ENCODE measurements at places on chromosomes 4 and X.

- no peak for DNase-seq
Observed at GRCh38 chr4:26685250-26685649, 101.4 kb downstream of the TBC1D19 start.

GRCh38 chr4:168731006-168731636, 234.3 kb downstream of the PALLD start:
- DNase-seq, result peak; percentile 59

- DNase-seq, result no peak
Observed at GRCh38 chr4:8919651-8920288, 48.1 kb upstream of the HMX1 start.

DNA sequence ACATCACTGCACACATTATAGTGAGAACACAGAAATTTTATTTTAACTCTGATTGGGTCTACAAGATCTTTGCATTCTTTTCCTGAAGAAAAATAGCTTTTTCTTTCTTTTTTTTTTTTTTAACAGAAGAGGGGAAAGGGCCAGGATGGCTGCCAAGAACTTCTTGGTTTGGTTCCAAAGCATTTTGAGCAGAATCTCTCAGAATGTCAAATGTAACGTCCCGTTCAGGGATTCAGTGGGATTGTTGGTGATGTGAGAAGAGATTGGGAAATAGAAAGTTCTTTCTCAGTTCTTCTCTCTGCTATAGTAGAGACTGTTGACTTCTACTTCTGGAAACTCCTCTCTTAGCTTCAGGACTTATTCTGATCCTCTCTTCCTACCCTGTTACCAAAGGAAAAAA, 70.9 kb upstream of the CBR4 start:
- peak; percentile 75 for DNase-seq

GRCh38 chr4:175560604-175561003, 251.5 kb downstream of the GPM6A start:
- DNase-seq, result peak; percentile 38

DNA sequence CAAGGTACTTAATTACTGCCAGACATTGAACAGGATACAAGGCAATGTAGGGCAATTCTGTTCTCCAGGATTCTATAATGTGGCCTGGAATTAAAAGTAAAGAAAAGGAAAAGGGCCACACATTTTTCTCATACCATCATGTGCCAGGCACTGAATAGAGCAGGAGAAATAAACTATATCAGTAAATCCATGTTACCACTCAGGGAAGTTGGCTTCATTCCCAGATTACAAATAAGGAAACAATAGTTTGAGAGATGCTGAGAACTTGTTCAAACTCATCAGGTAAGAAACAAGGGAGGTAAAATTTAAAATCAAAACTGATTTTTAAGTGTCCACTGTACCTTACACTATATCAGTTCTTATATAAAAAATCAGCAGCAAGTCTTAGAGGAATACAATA, 645.0 kb upstream of the ATOH1 start:
- DNase-seq, result no peak

- DNase-seq, result no peak
Observed at GRCh38 chrX:112120721-112121120, 38.1 kb upstream of the TRPC5 start.

DNA sequence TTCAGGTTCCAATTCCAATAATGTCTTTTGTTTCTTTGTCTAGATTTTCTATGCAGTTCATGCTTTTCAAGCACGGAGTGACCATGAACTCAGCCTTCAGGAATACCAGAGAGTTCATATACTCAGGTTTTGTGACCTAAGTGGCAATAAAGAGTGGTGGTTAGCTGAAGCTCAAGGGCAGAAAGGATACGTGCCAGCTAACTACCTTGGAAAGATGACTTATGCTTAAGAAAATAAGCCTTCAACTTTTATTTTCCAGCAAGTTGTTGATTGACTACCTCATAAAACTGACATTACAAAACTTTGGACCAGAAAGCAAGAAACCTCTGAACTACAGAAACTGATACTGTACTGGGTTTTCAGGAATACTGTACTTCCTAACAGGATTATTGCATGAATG, 30.8 kb downstream of the INTS12 start:
- no peak for DNase-seq

DNA sequence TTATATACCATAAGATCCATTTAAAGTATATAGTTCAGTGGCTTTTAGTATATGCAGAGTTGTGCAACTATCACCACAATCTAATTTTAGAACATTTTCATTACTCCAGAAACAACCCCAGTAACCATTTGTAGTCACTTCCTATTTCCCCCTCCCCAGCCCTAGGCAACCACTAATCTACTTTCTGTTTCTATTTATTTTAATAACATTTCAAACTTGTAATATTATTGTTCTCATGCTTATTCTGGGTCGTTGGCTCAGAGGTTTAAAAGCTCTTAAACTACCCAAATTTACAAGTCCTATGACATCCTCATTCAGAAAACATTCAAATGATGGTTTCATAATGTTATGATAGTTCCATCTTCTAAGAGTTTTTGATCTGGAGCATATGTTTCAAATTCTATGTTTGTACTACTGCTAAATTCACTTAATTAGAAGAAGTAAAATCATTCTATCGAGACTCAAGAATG, 18.4 kb downstream of the XIAP start:
- DNase-seq, result peak; percentile 23

GRCh38 chrX:30824275-30824674, 64.8 kb downstream of the TAB3 start:
- no peak for DNase-seq

DNA sequence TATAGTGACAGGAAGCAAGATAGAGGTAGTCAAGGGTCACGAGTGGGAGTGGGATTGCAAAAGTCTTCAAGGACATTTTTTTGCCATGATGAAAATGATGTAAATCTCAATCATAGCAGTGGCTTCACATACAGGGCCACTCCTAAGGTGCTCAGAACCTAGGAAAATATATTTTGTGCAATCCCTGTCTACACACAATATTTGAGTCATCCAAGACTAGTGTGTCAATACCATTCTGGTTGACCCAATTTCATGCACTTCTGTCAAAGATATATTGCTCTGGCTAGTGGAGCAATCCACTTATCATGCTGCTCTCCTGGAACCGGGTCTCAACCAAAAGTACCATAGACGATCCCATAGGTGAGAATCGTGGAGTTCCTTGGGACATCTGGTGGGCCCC, 24.2 kb upstream of the XPNPEP2 start:
- DNase-seq, result no peak

- DNase-seq, result no peak
Observed at GRCh38 chr4:142366769-142367181, 479.3 kb downstream of the INPP4B start.

GRCh38 chr4:55757356-55757952, 62.1 kb upstream of the EXOC1L start:
- no peak for DNase-seq

DNA sequence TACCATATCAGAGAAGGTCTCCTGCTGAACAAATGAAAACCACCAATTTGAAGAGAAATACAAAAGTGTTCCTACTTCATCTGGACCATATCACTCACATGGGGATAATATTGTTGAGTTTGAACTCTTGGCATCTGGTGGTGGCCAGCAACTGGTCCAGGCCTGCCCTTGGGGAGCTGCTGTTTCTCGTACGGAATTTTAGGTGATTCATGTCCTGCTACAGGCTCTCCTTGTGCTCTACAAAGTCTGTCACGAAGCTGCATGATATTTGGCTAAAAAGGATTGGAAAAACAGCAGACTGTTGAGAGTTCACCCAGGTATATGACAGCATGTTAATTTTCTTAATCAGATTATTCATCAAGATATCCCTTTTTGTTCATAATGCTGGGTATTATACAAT, 42.2 kb downstream of the SEC31A start:
- no peak for DNase-seq

DNA sequence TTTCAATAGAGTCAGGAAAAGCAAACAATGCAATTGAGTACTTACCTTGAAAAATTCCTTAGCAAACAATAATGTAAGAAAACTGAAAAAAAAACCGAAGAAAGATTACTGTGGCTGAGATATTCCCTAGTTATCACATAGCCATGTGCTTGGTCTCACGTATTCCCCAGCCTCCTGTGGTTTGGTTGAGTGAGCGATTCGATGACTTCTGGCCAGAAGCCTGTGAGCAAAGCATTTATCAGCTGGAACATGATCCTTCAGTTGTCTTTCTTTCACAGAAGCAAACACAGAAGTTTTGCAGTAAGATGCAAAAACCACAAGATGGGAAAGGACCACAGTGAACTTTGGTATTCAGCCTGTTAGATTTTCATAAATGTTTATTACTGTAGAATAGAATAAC, 1754.3 kb upstream of the AGA start:
- DNase-seq, result no peak

DNA sequence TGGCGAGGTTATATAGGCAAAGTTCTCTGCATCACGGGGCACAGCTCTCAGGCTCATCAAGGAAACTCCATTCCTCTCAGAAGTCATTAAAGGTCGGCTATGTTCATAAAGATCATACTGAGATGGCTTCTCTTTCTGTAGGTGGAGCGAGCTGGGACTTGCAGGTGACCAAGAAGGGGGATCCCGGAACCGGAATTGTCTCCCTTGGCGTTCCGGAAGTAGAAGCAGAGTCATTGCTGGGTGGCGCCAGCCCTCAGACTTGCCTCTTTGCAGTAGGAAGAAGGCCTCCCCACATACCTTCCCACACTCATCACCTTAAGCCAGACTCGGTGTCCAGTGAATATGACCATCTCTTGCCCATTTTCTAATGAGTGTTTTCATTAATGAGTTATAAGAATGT, 17.9 kb upstream of the HPGD start:
- DNase-seq, result no peak

DNA sequence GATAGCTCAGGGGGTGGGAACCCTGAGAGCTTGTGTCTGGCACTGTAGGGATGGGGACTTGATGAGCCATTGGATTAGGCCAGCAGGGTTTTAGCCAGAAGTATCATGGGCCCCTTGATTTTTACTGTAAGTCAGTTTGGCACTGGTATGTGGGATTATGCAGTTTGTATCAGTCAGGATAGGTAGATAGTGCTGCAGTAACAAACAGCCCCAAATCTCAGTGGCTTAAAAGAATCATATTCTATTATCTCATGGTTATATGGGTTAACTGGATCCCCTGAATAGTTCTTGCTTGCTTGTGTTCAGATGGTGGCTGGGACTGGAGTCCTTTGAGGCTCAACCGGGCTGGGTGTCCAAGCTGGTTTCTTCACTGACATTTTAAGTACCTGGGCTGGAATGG, 56.5 kb downstream of the SORCS2 start:
- no peak for DNase-seq

GRCh38 chrX:118631586-118631985, 95.8 kb upstream of the IL13RA1 start:
- no peak for DNase-seq

DNA sequence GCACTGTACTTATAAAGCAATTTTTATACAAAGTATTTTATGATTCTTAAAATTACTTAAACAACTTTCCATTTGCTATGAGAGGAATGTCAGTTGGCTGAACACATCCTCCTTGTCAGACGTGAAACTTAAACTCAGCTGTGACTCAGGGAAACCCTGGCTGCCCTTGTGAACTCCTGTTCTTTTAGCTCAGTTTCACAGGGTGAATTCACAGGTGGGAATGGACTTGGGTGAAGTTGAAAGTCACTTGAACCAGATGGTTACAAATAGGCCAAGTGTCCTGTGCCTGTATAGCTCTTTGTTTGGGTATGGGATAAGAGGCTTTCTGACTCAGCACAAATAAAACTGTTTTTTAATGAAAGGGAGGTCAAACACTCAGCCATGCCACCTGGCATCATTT, 67.4 kb upstream of the FAM47B start:
- DNase-seq, result peak; percentile 71

- DNase-seq, result no peak
Observed at GRCh38 chr4:95180531-95181242, 368.1 kb downstream of the UNC5C start.

DNA sequence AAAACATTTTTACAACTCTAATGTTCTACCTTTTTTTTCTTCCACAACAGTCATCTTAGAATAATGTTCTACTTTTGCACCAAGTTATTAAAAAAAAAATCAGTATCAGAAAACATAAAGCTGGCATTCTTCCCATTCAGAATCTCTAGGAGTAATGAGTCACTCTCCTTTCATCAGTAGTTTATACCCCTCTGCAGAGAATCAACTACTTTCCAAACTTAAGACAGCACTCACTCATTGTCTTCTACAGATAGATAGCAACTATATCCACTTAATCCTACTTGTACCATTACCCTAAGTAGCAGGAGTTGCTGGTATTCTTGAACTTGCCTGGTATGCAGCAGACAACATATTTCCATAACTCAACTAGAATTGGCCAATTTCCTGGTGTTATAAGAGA, 3.2 kb downstream of the TIGD4 start:
- DNase-seq, result peak; percentile 7

GRCh38 chr4:136032391-136032790, 1499.9 kb downstream of the PCDH18 start:
- DNase-seq, result no peak

- DNase-seq, result no peak
Observed at GRCh38 chr4:184041156-184041555, 136.0 kb downstream of the STOX2 start.

DNA sequence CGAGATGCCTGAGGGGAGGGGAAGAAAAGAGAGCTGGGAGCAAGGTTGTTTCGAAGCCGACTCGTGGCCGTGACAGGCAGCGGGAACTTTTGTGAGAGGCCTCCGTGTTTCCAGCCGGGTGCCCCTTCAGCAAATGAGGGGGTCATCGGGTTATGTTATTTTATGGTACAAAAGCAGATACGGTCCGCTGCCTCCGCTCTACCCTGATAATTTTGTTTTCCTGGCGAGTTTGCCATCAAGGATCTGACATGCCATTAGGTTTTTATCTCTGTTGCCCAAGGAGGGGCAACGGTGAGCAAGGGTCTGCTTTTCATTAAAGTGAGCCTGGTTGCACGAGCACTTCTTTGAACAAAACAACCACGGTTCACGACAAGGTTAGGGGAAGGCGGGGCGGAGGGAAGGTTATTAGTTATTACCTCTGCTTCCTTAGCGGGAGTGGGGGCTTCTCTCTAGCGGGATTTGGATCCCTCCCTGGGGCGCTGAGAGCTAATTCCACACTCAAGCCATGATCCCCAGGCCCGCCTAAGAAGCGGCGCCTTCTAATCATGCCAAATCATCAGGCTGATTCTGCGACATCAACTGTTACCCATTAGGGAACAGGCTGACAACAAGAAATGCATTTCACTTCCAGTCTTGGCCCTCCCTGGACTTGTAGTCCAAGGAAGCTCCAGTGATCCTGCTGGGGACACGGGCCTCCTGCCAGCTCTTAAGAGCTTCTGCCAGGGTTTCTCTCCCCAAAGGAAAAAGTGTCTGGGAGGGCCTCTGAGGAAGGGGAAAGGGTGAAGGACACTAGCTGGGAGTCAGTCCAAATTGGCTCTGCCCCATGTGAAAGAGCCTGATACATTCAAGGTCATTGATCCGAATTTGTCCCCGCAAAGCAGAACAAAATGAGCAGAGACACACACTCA, 617.7 kb downstream of the MID1IP1 start:
- DNase-seq, result no peak

All from fibroblast of mammary gland (primary cell).